Activated T-cell treated with anti-CD3 and anti-CD28 coated beads, Interleukin-2, amount 50 U/mL, for 72 hours (primary cell): ENCODE measurements at places on chromosomes 1 and 21.

- DNase-seq: no peak
Measured at GRCh38 chr1:231355171-231355570, 17.1 kb downstream of the SPRTN start.

- DNase-seq: no peak
Measured at GRCh38 chr21:35326677-35327076, 277.6 kb upstream of the RUNX1 start.

- peak; percentile 14 for DNase-seq
Measured at GRCh38 chr1:151165281-151165737, 393 bp downstream of the LYSMD1 start.

- peak; percentile 55 for DNase-seq
Measured at GRCh38 chr1:160550572-160551034, 27.5 kb upstream of the SLAMF6 start.

- DNase-seq: no peak
Measured at GRCh38 chr21:42263591-42264131, 44.7 kb downstream of the ABCG1 start.

DNA sequence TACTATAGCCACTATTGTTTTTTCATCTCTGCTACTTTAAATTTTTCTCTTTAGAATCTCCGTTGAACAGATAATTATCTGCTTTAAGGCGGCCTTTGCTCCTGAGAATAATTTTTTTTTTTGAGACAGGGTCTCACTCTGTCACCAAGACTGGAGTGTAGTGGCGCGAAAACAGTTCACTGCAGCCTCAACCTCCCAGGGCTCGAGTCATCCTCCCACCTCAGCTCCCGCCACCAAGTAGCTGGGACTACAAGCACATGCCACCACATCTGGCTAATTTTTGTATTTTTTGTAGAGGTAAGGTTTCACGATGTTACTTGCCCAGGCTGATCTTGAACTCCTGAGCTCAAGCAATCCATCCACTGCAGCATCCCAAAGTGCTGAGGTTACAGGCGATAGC is 28.6 kb downstream of the TRIT1 start:
- DNase-seq: no peak

DNA sequence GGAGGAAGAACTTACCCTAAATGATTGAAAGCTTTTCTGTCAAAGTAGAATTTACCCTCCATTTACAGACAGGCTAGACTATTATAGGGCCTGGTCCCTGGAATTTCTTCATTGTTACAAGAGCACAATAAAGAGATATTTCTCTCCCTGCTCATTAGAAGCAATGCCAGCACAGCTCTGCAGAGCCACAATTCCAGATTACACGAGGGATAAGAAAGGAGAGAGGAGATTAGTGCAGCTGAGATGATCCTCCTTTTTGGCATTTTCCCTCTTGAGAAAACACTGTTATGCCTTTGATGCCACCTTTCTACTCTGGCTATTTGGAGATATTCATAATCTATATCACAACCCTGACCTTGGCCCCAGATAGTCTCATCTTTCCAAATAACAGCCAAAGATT is 1119.5 kb upstream of the TMPRSS15 start:
- DNase-seq: no peak

- DNase-seq: no peak
Measured at GRCh38 chr1:5436808-5437207, 555.4 kb downstream of the NPHP4 start.

DNA sequence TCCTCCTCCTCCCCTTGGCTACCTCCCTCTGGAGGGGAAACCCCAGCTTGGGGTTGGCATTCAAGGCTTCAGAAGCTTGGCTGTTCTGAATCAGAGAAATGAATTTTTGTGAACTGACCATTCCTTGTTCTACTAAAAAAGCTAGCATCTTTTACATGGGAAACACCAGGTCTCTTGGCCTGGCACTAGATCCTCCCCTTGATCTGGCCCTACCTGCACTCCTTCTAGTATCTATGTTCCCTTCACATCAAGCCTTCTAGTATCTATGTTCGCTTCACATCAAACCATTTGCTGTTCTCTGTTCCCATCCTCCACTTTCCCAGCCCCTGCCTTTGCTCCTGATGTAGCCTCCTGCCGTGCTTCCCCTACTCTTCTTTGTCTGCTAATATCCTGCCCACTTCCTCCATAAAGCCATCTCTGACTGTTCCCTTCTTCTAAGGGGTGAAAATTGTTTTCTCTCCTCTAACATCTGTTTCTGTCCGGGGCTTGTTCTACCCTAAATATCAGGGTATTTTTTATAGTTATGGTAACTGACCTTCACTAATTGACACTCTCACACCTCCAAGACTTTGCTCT is 25.8 kb downstream of the FAM151A start:
- no peak for DNase-seq

- no peak for DNase-seq
Measured at GRCh38 chr1:39544327-39544726, 32.3 kb downstream of the PABPC4 start.

DNA sequence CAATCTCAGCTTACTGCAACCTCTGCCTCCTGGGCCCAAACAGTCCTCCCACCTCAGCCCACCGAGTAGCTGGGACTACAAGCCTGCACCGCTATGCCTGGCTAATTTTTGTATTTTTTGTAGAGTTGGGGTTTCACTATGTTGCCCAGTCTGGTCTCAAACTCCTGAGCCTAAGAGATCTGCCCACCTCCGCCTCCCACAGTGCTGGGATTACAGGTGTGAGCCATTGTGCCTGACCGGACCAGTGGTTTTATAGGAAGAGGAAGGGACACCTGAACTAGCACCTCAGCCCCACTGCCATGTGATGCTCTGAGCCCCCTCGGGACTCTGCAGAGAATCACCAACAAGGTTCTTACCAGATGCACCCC is 4.1 kb downstream of the CRYBG2 start:
- no peak for DNase-seq
